ENCODE measurements at places on chromosomes 16 and 17.
A peak's percentile ranks its signal among the peaks of the same experiment; 100 is the strongest.

DNA sequence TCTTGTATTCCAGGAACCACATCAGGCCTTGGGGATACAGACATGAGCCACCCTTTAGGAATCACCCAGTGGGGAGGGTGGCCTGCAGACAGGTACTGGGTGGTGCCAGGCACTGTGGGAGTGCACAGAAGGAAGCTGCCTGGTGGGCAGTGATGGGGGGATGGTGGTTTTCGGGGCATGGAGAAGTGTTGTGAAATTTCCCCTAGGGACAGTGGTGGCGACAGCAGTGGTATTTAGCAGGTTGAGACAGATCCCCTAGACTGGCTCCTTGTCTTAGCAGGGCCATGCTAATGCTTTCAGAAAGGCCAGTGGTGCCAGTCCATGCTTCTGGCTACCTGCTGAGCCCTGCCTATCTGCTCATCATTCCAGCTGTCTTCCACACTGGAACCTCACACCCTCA lies 129.6 kb downstream of the SPACA3 start:
- no peak for DNase-seq

DNA sequence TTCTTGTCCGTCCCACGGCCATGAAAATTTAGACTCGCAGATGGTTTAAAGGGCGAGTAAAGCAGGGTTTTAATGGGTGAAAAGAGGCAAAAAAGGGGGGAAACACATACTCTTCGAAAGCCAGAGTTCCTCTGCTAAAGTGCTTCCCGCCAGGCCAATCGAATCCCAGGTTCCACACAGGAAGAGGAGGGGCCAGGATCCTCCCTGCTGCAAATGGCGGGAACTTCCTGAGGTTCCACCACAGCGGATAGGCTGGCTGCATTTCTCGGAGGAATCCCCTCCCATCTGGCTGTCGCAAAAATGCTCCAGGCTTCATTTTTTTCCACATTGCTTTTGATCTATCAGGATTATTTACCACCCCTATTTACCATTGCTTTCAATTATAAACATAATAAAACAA lies 670.1 kb upstream of the CA10 start:
- no peak for DNase-seq

DNA sequence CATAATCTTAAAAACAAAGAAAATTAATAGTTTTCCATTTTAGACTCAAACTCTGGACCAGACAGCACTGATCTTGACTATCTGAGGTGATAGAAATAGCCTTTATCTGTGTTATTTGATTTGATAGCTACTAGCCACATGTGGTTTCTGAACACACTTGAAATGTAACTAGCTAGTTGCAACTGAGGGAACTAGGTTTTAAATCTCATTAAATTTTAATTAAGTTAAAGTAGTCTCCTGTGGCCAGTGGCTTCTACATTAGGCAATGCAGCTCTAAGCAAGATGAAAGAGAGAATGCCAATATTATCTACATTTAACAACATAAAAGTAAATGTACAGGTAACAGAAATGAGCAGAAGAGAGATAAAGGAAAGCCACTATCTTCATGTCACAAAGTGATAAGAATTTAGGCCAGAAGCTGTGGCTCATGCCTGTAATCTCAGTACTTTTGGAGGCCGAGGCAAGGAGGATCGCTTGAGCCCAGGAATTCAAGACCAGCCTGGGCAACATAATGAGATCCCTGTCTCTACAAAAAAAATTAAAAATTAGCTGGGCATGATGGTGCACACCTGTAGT lies 11.2 kb upstream of the SPN start:
- no peak for DNase-seq

- DNase-seq = peak; percentile 88
These were observed 24.9 kb upstream of the CRYM start for GRCh38 chr16:21302898-21303528.

- no peak for DNase-seq
These were observed 18.4 kb downstream of the G6PC1 start for GRCh38 chr17:42918902-42919521.

GRCh38 chr16:52613508-52613907 lies 66.6 kb upstream of the TOX3 start:
- DNase-seq = no peak

DNA sequence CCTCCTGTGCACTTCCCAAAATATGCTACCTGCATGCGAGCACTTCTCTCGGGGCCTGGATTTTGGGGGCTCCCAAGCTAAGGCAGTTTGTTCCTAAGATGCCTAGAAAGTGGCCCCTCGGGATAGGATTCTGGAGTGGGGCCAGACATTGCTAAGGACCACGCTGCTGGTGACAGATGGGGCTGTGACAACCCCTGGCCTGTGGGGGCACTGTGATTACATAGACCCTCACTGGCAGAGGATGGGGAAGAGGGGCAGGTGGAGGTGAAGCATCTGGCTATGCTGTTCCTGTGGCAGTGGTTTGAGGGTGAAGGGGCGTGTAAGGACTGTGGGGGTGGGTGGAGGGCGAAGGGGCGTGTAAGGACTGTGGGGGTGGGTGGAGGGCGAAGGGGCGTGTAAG lies 128.4 kb downstream of the ENGASE start:
- no peak for DNase-seq

DNA sequence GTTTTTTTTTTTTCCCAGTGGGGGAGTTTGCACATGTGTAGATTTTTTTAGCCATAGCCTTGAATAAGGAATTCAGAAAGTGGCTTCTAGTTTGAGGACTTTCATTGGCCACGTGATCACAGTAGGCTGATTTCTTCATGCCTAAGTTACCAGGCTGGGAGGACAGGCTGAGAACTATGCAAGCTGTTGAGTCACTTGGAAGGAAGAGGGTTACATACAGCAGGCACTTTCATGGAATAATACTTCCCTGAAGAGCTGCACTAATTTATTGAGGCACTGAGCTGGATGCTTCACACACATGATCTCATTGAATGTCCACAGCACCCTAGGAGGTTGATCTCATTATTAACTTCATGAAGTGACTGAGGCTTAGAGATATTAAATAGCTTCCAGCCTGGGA lies 22.8 kb downstream of the PRKCB start:
- no peak for DNase-seq

GRCh38 chr16:53378138-53378537 lies 56.1 kb upstream of the RBL2 start:
- peak; percentile 31 for DNase-seq

GRCh38 chr16:90001761-90002503 lies 17.3 kb downstream of the DBNDD1 start:
- no peak for DNase-seq

- DNase-seq = no peak
These were observed 630 bp downstream of the MILR1 start for GRCh38 chr17:64449545-64449944.

DNA sequence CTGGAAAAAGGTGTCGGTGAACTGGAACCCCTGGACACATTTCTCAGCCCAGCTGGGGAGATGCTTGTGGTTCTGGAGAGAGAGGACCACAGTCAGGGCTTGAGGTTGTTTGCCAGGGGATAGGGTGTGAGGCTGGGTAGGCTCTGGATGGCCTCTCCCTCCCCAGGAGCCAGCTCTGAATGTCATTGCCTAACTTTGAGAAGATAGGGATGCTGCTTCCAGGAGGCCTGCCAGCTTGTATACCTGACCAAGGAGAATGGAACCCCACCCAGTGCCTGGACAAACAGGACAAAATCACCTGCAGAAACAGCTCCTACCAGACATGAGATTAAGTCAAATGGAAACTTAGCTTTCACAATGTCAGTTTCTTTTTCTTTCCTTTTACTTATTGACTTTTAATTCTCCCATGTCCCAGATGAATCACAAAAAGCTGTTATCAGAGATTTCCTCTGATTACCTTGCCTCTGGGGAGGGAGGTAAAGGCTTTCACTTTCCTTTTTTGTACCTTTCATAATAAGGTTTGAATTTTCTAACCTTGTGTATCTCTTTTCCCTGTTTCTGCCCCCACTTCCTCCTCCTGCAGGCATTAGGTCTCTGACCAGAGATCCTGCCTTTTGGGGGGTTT lies 29.8 kb upstream of the PLLP start:
- DNase-seq = no peak

DNA sequence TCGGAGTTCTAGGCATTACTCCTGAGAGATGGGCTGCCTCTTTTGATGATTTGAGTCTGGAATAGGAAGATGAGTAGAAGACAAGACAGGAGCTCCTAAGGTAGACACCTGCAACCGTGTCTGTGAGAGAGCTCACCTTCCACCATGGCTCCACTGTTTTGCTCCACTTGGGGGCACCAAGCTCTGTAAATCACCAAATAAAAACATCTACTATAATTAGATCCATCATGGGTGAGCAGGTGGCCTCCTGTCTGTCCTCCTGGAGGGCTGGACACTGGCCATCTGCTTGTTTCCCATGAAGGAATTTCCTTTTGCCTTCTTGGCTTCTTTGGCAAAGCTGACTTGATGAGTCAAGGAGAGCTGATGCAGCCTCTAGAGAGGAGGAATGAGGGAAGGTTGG lies 179.0 kb downstream of the HAPSTR1 start:
- no peak for DNase-seq

DNA sequence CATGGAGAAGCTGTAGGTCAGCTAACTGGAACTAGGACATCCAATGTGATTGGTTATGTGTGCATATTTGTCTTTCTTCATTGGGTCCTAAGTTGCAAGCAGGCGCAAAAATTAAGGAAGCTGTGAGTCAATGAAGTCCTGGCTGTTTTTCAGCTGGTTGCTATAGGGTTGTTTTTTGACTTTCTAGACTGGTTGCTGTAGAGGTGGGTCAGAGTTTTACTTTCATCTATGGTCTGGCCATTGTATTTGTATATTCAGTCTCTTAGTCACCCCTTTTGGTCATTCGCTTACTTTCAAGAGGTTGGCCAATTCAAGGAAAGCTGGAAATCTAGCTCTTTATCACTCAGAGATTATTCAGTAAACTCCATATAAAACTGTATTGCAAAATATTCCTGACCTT lies 62.0 kb upstream of the AMZ2 start:
- DNase-seq = no peak

GRCh38 chr16:88613911-88614817 lies 24.2 kb upstream of the IL17C start:
- no peak for DNase-seq

DNA sequence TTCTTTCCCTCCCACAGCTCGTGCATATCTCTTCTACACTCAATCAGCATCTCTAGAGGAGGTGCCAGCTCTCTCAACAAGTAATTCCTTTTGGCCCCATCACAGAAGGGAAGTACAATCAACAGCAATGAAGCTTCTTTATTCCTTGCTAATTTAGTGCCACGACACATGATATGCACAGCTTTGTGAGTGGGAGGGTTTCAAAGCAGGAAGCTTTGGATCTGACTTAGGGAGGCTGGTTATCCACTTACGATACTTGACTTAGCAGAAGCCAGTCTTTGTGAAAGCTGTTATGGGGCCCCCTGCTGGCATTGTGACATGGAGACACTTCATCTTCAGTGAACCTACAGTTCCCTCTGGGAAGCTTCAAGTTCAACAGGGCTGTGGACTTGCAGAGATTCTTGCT lies 81.0 kb downstream of the TMEM100 start:
- DNase-seq = no peak

GRCh38 chr17:16486373-16487250 lies 5.4 kb downstream of the LRRC75A start:
- DNase-seq = peak; percentile 76

- peak; percentile 79 for DNase-seq
These were observed 118.0 kb upstream of the ZNF469 start for GRCh38 chr16:88264641-88265285.

GRCh38 chr16:49701789-49702494 lies 154.0 kb downstream of the ZNF423 start:
- no peak for DNase-seq

- no peak for DNase-seq
These were observed 286.7 kb upstream of the CDH5 start for GRCh38 chr16:66079671-66080334.

DNA sequence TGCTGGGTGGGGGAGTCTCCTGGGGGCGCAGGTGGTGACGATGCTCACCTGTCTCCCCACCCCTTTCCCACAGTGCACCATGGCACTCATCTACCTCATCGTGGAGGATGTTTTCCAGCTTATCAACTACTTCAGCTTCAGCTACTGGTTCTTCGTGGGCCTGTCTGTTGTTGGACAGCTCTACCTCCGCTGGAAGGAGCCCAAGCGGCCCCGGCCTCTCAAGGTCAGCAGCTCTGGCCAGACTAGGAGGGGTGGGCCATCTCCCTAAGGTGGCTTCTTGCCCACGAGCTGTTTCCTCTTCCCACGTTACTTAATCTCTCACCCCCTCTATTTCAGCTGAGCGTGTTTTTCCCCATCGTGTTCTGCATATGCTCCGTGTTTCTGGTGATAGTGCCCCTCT lies 14.5 kb downstream of the SLC7A6OS start:
- DNase-seq = no peak

DNA sequence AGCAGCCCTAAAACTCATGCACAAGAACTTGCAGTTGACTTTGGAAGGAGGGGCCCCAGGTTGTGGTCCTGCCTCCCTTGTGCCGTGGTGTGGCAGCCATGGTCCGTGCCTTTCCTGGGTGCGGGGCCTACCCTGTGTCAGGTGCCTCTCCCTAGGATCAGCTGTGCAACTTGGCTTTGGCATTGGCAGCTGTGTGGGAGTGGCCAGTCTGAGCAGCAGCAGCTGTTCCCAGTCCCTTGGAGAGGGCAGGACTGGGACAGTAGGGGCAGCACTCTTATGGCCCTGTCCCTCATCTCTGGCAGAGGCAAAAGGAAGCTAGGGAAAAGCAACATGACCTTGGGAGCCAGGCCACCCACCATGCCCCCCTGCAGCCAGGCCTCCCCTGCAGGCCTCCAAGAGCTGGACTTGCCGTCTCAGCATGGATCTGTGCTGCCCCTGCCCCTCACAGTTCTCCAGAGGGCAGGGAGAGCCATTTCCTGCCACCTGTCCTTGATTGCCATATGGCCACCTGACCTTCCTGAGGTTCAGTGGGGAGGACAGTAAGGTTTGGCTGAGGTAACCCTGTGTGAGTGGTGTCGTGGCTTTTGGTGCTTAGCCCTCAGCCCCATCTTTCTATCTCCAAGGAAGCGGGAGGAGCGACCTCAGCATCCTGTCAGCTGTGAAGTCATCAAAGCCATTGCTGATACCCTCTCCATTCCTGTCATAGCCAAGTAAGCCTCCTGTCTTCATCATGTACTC lies 15.5 kb upstream of the NFATC3 start:
- DNase-seq = no peak

DNA sequence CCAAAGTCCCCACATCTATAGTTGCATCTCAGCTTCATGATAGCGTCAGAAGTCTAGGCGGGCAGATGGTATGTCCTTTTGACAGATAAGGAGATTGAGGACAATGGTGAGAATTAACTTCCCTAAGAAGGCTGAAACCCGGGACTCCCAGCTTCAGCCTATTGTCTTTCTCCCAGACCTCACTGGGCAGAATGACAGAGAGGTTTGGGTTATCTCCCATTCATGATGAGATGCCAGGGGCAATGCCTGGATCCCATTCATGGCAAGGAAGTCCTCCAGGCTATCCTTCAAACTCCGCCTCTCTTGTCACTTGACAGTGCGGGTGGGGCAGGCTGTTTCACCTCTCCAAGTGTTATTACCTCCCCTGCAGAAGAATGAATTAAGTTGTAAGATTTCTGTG lies 100.3 kb downstream of the IRX5 start:
- no peak for DNase-seq

GRCh38 chr16:30797670-30798309 lies 10.8 kb upstream of the ZNF629 start:
- DNase-seq = no peak

- DNase-seq = no peak
These were observed 742 bp upstream of the SLC9A5 start for GRCh38 chr16:67248073-67248400.
